Right atrium auricular region (tissue), 2 donors: ENCODE measurements at places on chromosomes 5 and 9. TPM values are rescaled to one million over a fixed set of nuclear protein-coding genes. Genes with fewer than 3 reads are reported as not detected.

- H3K27me3 ChIP-seq: no peaks in the 10 kb centered on the region
- DNase-seq: no peak
- H3K36me3 ChIP-seq: no peaks in the 10 kb centered on the region
- no peak overlapping the region for H3K27ac ChIP-seq
- no peaks in the 10 kb centered on the region for H3K4me1 ChIP-seq
- no peak overlapping the region for H3K4me3 ChIP-seq
These were observed 43.6 kb upstream of the SARDH start for GRCh38 chr9:133781828-133782135.

- H3K4me3 ChIP-seq: no peak overlapping the region
- H3K4me1 ChIP-seq: no peaks in the 10 kb centered on the region
- H3K36me3 ChIP-seq: no peaks in the 10 kb centered on the region
These were observed 559.5 kb downstream of the DMRTA1 start for GRCh38 chr9:23006127-23006526.

GRCh38 chr9:124122813-124123462, 111.4 kb downstream of the LHX2 start:
- no peaks in the 10 kb centered on the region for H3K27me3 ChIP-seq
- no peak overlapping the region for H3K4me3 ChIP-seq
- H3K36me3 ChIP-seq: no peaks in the 10 kb centered on the region
- no peak overlapping the region for H3K27ac ChIP-seq

DNA sequence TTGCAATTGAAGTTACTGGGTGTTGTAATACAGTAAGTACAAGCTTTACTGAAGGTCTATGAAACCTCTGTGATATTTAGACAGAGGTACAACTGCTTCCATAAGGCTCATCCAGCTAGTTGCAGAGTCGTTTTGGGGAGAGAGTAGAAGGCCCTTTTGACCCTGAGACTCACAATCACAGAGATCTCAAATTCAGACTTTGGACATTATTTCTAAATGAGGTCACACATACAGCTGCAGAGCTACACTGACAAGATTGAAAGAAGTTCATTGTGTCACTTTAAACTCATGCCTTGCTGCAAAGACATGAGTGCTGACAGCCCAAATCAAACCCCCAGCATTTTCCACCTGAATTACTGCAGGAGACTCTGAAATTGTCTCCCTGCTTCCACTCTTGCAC, 205.9 kb upstream of the TMEM161B start:
- H3K4me1 ChIP-seq: no peaks in the 10 kb centered on the region
- H3K27me3 ChIP-seq: no peaks in the 10 kb centered on the region
- H3K36me3 ChIP-seq: no peaks in the 10 kb centered on the region
- no peak overlapping the region for H3K4me3 ChIP-seq
- no peak overlapping the region for H3K27ac ChIP-seq

DNA sequence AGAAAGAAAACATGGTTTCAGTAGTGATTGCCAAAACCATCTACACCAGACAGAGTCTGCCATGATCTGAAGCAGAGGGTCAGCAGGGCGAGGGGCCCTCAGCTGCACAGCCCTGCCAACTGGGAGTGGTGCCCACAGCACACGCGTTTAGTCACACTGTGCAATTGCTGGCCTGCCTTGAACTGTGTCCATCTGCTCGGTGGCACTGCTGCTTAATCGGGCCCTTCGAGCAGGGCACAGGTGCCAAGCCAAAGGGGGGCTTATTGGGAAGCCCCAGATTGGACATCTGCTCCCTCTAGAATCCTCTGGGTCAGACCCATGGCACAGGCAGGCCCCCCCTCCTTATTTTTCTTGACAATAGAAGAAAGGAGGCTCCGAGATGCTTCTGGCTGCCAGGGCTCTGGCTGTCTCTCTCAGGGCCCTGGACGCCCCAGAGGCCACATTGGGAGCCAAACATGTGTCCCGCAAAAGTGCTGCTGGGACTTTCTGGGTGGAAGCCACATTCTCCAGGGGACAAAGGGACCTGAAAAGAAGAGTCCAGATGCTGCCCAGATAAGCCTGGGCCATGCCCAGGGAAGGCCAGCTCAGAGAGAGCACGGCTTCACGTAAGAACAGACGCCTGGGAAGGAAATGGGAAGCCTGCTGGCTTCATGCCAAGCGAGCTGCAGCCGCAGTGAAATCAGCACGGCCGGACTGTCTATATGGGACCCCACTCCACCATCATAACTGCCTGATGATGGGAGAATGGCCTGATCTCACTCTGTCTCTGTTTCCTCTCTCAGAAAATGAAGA, 349.2 kb downstream of the GADD45G start:
- H3K27me3 ChIP-seq: no peaks in the 10 kb centered on the region
- H3K4me1 ChIP-seq: peaks cover 7% of the 10 kb centered on the region
- no peak overlapping the region for H3K4me3 ChIP-seq
- H3K36me3 ChIP-seq: no peaks in the 10 kb centered on the region
- DNase-seq: no peak

GRCh38 chr5:40384782-40385390, 294.8 kb upstream of the PTGER4 start:
- no peak for DNase-seq
- H3K36me3 ChIP-seq: no peaks in the 10 kb centered on the region
- no peak overlapping the region for H3K27ac ChIP-seq
- no peak overlapping the region for H3K4me3 ChIP-seq
- no peaks in the 10 kb centered on the region for H3K27me3 ChIP-seq

- H3K36me3 ChIP-seq: no peaks in the 10 kb centered on the region
- H3K27me3 ChIP-seq: no peaks in the 10 kb centered on the region
- H3K27ac ChIP-seq: no peak overlapping the region
- no peaks in the 10 kb centered on the region for H3K4me1 ChIP-seq
These were observed 74.5 kb downstream of the CDKN2A start for GRCh38 chr9:21919377-21920362.

- no peaks in the 10 kb centered on the region for H3K36me3 ChIP-seq
- H3K4me3 ChIP-seq: no peak overlapping the region
- H3K4me1 ChIP-seq: no peaks in the 10 kb centered on the region
- H3K27ac ChIP-seq: no peak overlapping the region
- DNase-seq: no peak
These were observed 79.9 kb upstream of the CPEB4 start for GRCh38 chr5:173808079-173808808.

- no peak overlapping the region for H3K27ac ChIP-seq
- H3K4me1 ChIP-seq: no peaks in the 10 kb centered on the region
- H3K36me3 ChIP-seq: no peaks in the 10 kb centered on the region
- DNase-seq: no peak
- no peak overlapping the region for H3K4me3 ChIP-seq
- H3K27me3 ChIP-seq: no peaks in the 10 kb centered on the region
These were observed 17.9 kb upstream of the GPX8 start for GRCh38 chr5:55141945-55142690.

GRCh38 chr9:134229466-134230091, 65.2 kb upstream of the RNU6ATAC start:
- no peak overlapping the region for H3K27ac ChIP-seq
- peaks cover 19% of the 10 kb centered on the region for H3K4me1 ChIP-seq
- no peak for DNase-seq

GRCh38 chr5:1521671-1522600, 1.8 kb downstream of the LPCAT1 start:
- H3K36me3 ChIP-seq: peaks cover 7% of the 10 kb centered on the region
- H3K4me1 ChIP-seq: no peaks in the 10 kb centered on the region
- H3K4me3 ChIP-seq: peak overlapping the region; percentile 69
- peak; percentile 59 for DNase-seq
- H3K27me3 ChIP-seq: no peaks in the 10 kb centered on the region

GRCh38 chr5:146633323-146633764, 117.4 kb upstream of the GPR151 start:
- no peaks in the 10 kb centered on the region for H3K36me3 ChIP-seq
- no peaks in the 10 kb centered on the region for H3K4me1 ChIP-seq
- H3K4me3 ChIP-seq: no peak overlapping the region
- H3K27me3 ChIP-seq: no peaks in the 10 kb centered on the region
- no peak for DNase-seq

DNA sequence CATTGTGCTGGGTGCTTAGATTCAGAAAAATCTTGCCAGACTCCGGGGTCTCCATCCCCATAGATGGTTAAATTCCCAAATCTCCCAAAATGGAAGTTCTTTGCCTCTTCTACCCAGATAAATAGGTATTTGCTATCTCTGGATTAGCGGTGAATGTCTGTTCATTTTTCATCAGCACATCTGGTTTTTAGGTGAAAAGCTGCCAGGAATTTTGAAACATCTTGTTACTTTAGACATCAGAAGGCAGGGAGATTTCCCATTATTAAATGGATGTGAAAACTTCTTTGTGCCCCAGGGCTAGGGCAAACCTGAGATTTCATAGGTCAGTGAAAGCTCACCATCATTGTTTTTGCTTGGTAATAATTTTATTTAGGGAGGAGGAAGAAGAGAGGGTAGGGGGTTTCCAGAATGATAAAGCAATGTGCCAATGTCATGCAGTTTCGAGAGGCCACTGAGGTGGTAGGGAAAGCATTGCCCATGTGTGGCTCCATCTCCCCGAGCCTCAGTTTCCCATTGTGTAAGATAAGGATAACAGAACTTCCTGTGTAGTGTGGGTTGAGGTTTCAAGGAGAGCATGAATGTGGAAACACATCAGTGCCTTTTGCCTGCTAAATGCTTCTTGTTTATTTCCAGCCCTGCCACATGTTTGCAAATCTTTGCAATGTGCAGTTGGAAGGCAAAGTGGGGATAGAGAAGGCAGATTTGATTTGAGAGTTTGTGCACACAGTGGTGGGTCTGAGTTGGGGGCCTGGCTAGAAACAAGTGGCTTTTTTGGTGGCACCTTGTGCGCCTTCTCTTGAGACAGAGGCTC, 147.2 kb upstream of the KLF4 start:
- H3K27me3 ChIP-seq: no peaks in the 10 kb centered on the region
- peaks cover 21% of the 10 kb centered on the region for H3K4me1 ChIP-seq
- H3K4me3 ChIP-seq: peak overlapping the region; percentile 42

GRCh38 chr5:1473746-1474145, 28.5 kb upstream of the SLC6A3 start:
- no peaks in the 10 kb centered on the region for H3K27me3 ChIP-seq
- DNase-seq: no peak
- H3K27ac ChIP-seq: no peak overlapping the region
- no peaks in the 10 kb centered on the region for H3K4me1 ChIP-seq

- no peak for DNase-seq
- no peak overlapping the region for H3K4me3 ChIP-seq
- no peaks in the 10 kb centered on the region for H3K27me3 ChIP-seq
These were observed 19.6 kb downstream of the ETF1 start for GRCh38 chr5:138523406-138523805.

DNA sequence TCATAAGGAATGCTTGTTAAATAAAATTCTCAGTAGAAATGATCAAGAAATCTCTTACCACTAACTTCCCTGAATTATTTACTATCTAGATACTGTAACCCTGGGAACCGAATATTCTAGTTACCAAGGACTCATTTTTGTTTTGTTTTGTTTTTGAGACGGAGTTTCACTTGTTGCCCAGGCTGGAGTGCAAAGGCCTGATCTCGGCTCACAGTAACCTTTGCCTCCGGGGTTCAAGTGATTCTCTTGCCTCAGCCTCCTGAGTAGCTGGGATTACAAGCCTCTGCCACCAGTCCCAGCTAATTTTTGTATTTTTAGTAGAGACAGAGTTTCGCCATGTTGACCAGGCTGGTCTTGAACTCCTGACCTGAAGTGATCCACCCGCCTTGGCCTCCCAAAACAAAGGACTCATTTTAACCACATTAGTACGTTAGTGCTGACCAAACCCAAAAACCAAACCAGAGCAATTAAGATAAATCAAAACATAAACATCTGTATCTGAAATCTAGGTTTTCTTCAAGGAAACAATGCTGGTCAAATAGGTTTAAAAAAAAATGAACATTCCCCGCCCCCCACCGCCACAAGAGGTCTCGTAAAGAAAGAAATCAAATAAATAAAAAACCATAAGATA, 3.7 kb downstream of the TXN start:
- no peak overlapping the region for H3K27ac ChIP-seq
- H3K36me3 ChIP-seq: peaks cover 19% of the 10 kb centered on the region
- no peaks in the 10 kb centered on the region for H3K27me3 ChIP-seq
- no peak overlapping the region for H3K4me3 ChIP-seq
- DNase-seq: no peak
- H3K4me1 ChIP-seq: no peaks in the 10 kb centered on the region

DNA sequence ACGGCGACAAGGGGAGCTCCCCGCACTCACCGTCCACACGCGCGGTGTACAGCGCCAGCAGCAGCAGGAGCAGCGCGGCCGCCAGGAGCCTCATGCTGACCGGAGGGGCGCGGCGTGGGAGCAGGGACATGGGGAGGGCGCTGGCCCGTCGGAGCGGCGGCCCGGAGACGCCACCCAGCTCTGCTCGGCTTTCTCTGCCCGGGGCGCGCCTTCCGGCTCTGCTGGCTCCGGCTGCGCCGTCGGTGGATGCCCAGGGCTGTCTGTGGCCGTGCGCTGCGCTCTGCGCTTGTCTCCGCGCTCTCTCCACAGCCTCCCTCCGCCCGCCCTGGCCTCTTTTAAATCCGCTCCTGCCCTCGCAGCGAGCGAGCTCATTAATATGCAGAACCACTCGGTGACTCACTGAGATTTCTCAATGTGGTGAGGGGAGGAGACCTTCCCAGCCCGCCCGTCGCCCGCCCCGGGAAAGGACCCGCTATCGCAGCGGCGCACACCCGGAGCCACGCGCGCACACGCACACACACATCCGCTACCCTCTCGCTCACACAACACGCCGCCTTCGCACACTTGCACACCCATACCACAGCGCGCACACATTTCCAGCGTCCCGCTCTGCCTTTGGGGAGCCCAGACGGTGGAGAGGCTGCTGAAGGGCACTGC, at the start of gene CXCL14:
TSS of gene CXCL14 (minus strand) at position 307 of the 657 bp plus-strand sequence. CDS start at position 94, 213 bp downstream.
- no peak within 1 kb of the TSS for H3K27ac ChIP-seq
- H3K27me3 ChIP-seq: peaks cover 3% of the 10 kb centered on the region
- no peak for DNase-seq
- H3K4me3 ChIP-seq: peak within 1 kb of the TSS; percentile 12
- H3K36me3 ChIP-seq: no peaks in the 10 kb centered on the region

GRCh38 chr5:81014348-81014747, 54.2 kb downstream of the RASGRF2 start:
- H3K4me3 ChIP-seq: no peak overlapping the region
- no peaks in the 10 kb centered on the region for H3K4me1 ChIP-seq
- H3K27me3 ChIP-seq: no peaks in the 10 kb centered on the region
- no peak for DNase-seq
- no peaks in the 10 kb centered on the region for H3K36me3 ChIP-seq

DNA sequence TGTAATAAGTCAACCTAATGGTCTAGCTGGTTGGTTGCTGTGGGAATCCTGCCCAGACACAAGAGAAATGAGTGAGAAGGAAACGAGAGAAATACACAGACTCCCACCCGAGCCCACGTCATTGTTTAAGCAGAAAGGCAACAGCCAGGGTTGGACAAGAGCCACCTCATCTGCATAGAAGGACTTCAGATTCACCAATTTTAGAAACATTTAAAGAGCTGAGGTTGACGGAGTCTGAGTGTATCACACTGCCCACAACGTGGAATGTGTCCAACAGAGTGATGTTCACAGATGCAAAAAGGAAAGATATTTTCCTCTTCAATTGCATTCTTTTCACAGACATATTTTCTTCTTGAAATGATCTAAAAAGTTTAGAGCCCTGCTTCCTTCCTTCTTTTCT, 349.5 kb downstream of the AGTPBP1 start:
- H3K27ac ChIP-seq: no peak overlapping the region
- H3K27me3 ChIP-seq: no peaks in the 10 kb centered on the region
- H3K4me3 ChIP-seq: no peak overlapping the region
- H3K36me3 ChIP-seq: no peaks in the 10 kb centered on the region
- no peaks in the 10 kb centered on the region for H3K4me1 ChIP-seq
- DNase-seq: no peak

Gene CACNA1B
- total RNA-seq: 0.41 TPM

Gene ACTBL2
- total RNA-seq: not detected

Gene STRBP
- 12.6 TPM for total RNA-seq

Gene MLANA
- not detected for total RNA-seq

Gene CSF1R
- total RNA-seq: 24.6 TPM

Gene RGS7BP
- 2.4 TPM for total RNA-seq

Gene CFAP90
- not detected for total RNA-seq

Gene FGF10
- 0.19 TPM for total RNA-seq

Gene CLIC3
- 6.5 TPM for total RNA-seq

Gene LECT2
- not detected for total RNA-seq

Gene FRRS1L
- total RNA-seq: 4.3 TPM

Gene ADAMTS6
- 2.2 TPM for total RNA-seq
